ENCODE measurements at places on chromosomes 4 and X.

DNA sequence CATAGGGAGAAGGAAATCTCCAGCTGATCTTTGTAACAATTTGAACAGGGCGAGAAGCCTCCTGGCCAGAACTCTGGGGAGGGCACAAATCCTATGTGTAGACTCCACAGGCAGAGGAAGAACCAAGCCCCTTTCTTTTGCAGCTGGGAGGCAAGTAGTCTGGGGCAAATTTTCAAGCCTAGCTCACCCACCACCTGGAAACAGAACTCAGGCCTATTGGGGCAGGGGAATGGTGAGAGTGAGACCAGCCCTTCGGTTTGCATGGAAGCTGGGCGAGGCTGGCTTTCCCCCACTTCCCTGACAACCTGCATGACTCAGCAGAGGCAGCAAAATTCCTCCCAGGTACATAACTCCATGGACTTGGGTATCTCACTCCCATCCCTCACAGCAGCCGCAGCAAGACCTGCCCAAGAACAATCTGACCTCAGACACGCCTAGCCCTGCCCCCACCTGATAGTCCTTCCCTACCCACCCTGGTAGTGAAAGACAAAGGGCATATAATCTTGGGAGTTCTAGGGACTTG, 138.2 kb downstream of the EMCN start:
- no peak for DNase-seq

GRCh38 chr4:111930659-111931058, 214.6 kb upstream of the FAM241A start:
- DNase-seq = no peak

DNA sequence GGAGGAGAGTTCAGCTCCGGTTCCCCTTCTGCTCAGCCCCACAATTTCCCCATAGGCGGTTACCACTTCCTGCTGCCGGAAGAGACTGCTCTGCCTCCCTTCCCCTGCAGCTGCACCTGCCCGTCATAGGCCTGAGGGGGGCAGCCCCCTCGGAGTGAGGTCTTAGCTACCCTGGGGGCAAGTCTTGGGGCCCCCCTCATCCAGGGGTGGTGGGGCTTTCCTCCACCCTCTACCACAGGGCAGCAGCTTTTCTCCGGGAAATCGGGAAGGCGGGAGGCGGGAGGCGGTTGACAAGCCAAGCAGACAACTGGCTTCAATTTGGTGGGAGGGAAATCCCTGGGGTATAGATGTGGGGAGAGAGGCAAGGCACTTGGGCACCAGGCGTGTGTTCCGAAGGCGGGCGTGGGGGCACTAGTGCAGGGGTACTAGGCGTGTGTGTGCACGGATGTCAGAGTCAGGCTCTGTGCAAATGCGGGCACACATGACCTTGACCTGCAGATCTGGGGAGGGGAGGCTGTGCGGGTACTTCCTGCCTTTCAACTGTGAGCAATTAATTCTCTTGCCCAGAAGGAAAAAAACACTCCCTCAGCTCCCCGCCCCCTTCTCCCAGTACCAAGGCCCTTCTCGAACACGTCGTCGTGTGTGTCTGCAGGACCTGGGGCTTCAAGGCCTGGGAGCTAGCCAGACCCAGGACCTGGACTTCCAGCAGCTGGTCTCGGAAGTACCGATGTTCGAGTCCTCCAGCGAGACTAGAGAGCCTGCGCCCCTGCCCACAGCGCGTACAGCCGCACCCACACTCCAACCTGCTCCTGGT, 1.0 kb upstream of the ARHGAP4 start:
- peak; percentile 84 for DNase-seq

DNA sequence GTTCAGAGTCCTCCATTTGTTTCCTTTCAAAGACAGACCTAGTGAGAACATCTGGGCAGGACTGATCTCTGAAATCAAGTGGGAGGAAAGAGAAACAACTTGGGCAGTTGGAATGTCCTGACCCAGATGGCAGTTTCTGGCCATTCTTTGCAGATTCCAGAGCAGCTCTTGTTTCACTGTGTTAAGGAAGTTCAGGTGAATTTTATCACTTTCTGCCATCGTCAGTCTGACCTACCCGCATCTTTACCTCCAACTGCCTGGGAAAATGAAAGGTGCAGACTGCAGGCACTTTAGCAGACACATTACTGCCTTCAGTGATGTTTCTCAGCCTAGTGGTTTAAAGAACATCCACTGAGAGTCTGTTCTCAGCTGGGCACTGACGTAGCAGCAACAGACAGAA, 216.2 kb downstream of the CEP135 start:
- DNase-seq = no peak

- DNase-seq = no peak
Measured at GRCh38 chr4:112966701-112967488, 82.6 kb upstream of the ANK2 start.

- DNase-seq = no peak
Measured at GRCh38 chrX:101230636-101231035, 11.1 kb downstream of the DRP2 start.

DNA sequence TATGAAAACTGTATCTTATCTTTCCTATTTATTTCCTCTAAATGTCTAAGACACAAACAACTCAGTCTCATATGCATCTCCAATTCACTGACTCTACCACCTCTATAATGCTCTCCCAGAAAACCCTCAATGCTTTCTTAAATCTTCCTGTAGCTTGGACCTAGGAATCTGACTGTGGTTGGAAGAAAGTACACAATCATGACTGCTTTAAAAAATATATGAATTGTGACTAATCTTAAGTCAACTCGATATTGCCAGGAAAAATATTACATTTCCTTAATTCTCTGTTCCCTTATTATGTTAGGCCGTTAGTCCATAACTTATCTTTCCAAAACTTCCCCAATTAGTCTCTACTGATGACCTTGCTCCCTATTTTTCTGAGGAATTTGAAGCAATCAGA, 87.0 kb downstream of the SPCS3 start:
- no peak for DNase-seq

GRCh38 chrX:39414290-39414854, 613.1 kb downstream of the MID1IP1 start:
- DNase-seq = no peak

GRCh38 chrX:137684591-137684990, 118.7 kb downstream of the ZIC3 start:
- no peak for DNase-seq

GRCh38 chr4:67765401-67765800, 11.2 kb upstream of the GNRHR start:
- no peak for DNase-seq

DNA sequence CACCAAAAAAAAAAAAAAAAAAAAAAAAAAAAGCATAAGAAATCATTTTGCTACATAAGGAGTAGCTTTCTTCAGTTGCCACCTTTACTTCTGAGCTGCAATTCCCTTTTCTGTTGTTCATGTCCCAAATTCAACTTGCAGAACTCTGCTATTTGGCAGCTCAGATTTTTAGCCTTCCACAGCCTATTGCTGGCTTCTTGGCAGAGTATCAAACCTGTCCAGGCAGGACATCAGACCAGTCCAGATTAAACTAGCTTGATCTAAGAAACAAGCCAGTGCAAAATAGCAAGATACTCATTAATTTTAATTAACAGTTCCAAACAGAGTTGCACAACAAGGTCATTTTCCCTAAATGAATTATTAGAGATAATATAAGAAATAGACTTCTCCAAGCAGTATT, 123.6 kb upstream of the NR3C2 start:
- no peak for DNase-seq

DNA sequence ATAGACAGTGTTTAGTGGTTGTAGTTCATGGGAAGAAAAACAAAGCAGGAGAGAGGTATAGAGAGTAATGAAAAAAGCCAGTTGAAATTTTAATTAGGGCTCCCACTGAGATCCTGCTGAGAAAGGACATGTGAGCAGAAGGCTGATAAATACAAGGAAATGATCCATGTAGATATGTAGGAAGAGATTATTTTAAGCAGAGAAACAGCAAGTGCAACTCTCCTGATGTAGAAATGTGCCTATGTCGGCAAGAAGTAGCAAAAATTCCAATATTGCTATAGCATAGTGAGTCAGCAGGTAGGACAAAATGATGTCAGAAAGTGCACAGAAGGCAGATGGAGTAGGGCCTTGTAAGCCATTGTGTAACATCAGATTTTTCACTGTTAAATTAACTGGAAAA, 1027.3 kb downstream of the PCDH18 start:
- DNase-seq = no peak

DNA sequence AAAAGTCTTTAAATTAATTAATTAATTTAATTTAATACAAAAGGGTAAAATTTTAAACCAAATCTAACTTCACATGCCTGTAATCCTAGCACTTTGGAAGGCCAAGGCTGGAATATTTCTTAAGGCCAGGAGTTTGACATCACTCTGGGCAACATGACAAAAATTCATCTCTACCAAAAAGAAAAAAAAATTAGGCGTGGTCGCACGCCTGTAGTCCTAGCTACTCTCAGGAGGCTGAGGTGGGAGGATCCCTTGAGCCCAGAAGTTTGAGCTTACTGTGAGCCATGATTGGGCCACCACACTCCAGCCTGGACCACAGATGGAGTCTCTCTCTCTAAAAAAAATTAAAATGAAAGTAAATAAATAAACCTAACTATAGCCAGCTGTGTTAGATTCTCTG, 39.2 kb upstream of the ANTXR2 start:
- DNase-seq = no peak

GRCh38 chr4:151486168-151486567, 77.2 kb downstream of the FHIP1A start:
- no peak for DNase-seq

DNA sequence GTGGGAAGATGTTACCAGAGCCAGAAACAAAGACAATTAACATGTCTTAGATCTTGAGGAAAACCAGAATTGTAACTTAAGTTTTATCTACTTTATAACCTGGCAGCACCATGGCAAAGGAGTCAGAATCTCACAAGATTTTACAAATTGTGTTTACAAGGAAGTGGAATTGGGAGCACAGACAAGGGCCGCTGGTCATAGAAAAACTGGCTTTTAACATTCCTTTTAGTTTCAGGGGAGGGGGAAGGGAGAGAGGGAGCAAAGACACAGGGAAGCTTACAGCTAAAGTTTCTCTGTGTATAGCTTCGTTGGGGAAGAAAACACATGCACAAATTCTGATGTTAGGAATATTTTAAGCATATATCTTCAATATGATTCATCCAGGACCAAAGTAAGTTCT, 10.3 kb upstream of the UGT2B11 start:
- no peak for DNase-seq

- peak; percentile 43 for DNase-seq
Measured at GRCh38 chrX:121579016-121579760, 531.8 kb downstream of the GLUD2 start.

DNA sequence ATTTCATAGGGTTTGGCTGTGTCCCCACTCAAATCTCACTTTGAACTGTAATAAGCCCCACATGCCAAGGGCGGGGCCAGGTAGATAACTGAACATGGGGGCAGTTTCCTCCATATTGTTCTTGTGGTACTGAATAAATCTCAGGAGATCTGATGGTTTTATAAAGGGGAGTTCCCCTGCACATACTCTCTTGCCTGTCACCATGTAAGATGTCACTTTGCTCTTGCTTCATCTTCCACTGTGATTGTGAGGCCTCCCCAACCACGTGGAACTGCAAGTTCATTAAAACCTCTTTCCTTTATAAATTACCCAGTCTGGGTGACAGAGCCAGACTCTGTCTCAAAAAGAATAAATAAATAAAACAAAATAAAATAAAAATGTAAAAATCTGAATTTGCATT, 95.9 kb downstream of the PDS5A start:
- DNase-seq = no peak

DNA sequence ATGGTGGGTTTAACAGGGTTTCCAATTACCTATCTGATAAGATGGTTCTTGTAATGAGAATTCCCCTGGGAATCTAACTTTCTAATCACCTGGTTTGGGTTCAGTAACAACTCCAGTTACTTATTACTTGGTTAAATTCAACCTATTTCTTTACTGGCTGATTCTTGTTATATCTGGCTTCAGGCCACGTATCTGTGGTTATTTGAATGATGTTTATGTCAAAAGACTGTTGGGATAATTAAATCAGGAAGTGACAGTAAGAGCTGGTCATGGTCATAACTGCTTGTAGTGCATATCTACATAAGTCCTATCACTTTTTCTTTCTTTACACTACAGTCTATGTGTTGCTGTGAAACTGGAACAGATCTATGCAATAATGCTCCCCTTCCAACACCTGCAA, 108.1 kb downstream of the MID1 start:
- no peak for DNase-seq

DNA sequence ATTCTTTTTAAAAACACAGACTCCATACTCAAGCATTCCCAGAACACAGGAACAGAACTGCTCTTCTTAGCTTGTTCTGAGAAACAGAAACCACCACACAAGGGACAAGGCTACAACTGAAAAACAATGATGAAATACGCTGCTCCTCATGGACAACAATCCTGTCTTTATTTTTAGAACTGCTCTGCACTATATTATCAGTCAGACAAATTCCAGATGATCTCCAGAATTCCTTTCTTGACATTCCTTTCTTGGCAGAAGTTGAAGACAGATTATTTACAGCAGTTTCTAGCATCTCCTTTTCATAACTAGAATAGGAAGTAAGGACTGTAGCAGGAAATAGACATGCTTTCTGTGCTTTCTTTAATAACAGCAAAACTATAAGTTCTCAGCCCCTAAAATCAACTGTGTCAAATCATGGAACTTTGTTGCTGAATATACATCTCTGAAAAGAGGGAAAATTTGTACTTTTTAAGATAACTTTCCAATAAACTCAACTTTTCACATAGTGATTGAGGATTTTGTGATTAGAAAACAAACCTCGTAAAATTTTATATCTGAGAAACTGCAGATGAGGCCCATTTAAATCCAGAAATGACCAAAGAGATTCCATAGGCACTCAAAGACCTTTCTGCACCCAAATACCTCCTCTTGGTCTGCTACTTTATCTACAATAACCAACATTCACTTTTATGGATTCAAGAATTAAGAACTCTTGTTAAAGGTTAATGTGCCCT, 35.9 kb downstream of the ANTXR2 start:
- DNase-seq = no peak

GRCh38 chr4:135365065-135365464, 1163.5 kb upstream of the PABPC4L start:
- DNase-seq = no peak

DNA sequence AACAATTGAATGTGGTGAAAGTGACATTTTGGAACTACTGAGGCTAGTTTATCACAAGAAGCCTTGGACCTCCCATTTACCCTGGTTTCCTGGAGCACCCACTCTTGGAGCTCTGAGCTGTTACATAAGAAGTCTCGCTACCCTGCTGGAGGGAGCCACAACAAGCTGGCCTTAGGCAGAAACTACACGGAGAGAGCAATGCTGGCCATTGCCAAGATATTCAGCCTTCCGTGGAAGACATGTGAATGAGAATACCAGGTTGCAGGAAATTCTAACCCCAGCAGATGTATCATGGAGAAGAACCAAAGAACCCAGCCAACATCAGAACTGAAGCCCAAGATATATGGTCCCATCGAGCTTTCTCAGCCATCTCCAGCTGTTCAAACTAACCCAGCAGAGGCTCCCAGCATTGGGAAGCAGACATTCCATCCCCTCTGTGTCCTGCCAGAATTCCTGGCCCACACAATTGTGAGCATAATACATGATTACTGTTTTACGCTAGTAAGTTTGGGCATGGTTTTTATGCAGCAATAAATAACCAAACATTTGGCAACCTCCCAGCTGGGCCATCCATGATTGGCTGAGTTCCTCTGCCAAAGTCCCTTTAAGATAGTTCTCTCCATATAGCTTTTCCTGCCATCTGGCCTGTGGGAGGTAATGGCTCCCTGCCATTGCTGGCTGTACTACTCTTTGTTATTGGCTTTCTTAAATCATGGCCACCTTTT, 17.9 kb upstream of the PDE5A start:
- no peak for DNase-seq

GRCh38 chr4:113059449-113060182, 10.2 kb downstream of the ANK2 start:
- DNase-seq = no peak

All from activated CD4-positive, alpha-beta T cell treated with anti-CD3 and anti-CD28 coated beads for 36 hours (primary cell).